ENCODE measurements at places on chromosomes 3 and 15.

GRCh38 chr3:42177068-42177800 lies 86.1 kb downstream of the TRAK1 start:
- no peak for DNase-seq

DNA sequence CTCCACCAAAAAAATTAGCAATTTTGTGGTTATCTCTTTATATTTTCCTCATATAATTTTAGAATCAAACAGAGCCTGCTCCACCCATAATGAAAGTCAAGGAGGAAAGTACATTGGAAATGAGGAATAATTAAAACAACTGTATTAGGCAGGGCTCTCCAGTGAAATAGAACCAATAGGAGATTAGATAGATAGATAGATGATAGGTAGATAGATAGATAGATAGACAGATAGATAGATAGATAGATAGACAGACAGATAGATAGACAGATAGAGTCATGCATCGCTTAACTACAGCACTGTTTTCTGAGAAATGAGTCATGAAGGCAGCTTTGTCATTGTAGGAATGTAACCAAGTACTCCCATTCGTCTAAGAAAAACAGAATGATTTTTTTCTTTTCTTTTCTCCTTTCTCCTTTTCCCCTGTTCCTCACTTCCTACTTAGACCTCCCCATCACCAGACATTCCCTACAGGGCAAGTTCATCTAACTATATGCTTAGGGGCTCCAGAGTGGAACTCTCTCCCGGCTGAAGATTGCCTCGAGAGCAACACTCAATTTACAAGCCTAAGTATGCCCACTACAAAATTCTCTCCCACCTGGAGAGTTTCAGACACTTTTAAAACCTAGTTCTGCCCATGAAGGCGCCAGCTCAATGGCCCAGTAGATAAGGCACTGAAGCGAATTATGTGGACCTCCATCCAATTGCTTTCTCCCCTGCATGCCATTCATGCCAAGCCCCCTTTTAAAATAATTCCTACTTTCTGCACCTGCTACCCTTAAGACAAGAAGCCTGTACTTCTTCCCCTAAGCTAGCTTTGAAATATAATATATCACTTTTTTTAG lies 53.3 kb upstream of the LIPC start:
- DNase-seq = no peak

DNA sequence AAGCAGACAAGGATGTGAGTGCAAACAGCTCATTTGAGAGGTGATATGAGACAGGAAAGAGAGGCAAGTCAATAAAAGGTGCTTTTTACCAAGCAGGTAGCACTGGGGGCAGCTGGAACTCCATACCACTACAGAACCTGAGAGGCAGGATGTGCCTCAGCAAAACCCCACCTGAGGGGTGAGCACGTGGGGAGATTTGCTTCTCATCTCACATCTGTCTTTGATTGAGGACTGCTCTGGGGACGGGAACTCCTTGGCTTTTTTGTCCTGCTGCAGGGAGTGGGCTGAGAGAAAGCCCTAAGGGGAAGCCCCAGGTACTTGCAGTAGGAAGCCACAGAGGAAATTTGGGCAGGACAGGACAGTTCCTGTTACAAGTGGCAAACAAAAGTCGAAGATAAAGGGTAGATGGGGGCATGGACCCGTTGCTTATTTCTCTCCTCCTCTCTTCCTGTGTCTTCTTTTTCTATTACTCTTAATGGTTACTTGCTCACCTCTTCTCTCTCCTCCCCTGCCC lies 27.1 kb downstream of the CFAP161 start:
- DNase-seq = no peak

GRCh38 chr15:87758794-87759418 lies 497.6 kb downstream of the NTRK3 start:
- DNase-seq = no peak

GRCh38 chr3:158458464-158458863 lies 112.5 kb upstream of the MLF1 start:
- DNase-seq = no peak

DNA sequence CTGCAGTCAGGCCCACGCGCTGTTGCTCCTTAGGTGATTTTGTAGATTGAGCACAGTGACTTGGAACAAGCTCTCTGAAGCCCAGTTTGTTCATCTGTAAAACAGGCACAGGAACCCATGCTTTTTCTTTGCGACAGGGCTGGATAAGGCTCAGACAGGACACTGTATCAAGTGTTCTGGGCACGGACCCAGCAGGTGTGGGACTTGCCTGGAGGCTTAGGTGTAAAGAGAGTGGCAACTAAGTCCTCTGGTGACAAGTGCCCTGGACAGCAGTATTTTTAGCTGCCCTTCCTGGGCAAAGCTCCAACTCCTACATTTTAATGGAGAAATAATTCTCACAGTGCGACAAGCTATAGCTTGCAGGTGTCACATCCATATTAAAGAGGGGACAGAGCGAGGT lies 32.2 kb downstream of the CD276 start:
- no peak for DNase-seq

DNA sequence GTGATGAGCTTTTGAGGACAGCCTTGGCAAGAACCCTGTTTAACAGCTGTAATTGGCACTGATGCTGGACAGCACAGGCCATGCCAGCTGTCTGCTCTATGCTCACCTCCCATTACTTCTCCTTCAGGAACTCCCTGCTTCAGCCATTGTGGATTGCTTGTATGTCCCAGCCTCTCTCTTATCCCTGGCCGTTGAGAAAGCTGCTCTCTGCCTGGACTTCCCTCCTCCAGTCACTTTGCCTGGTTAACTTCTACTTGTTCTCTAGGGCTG lies 444.5 kb downstream of the EPHB1 start:
- no peak for DNase-seq
